Epithelial cell of proximal tubule (primary cell): ENCODE measurements at places on chromosomes 7 and 10. TPM values are rescaled to one million over a fixed set of nuclear protein-coding genes. Genes with fewer than 3 reads are reported as not detected.
A peak's percentile ranks its signal among the peaks of the same experiment; 100 is the strongest.

GRCh38 chr7:26898891-26899290 is 34.5 kb upstream of the SKAP2 start:
- no peak for DNase-seq

DNA sequence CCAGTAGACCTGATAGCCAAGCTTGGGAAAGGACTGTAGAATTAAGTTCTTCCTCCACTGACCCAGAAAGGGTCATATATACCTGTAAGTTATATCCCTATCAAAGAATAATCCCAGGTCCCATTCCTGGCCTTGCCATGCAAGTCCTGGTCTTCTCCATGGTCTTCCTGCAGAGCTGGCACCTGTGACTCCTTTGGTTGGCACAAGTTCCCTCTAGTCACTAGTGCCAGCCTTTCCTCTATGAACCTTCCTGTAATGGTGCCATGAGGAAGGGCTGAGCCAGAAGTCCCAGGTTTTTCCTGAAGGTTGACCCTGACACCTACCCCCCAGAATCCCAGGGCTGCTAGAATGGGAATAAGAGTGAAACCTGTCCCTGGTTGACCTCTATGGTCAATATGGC is 54.1 kb upstream of the UNC5B start:
- no peak for DNase-seq

The ATRNL1 gene
- total RNA-seq, result 11.7 and 12.4 TPM in 2 replicates

The INHBA gene
- 5.9 and 8.9 TPM in 2 replicates for total RNA-seq

DNA sequence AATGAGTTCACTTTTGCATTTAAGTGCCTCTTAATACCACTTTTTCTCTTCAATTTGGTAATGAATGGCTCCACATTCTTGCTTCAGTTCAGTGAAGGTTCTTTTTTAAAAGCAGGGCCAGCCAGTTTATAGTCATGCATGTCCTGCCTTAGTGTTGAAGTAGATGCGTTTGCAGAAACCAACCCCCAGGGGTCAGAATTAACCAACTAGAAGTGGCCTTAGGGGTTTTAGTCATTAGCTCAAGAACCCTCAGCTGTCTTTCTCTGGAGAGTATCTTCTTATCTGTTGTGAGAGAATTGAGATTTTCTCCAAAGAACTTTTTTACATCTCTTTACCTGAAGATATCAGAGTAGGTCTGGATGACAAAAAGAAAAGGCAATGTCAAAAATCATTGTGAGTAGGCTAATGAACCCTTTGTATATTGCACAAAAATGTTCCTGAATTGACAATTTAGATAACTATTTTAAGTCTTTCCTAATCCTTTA is 82.2 kb downstream of the PIK3CG start:
- peak; percentile 42 for DNase-seq

The FFAR4 gene
- not detected in 2 replicates for total RNA-seq

DNA sequence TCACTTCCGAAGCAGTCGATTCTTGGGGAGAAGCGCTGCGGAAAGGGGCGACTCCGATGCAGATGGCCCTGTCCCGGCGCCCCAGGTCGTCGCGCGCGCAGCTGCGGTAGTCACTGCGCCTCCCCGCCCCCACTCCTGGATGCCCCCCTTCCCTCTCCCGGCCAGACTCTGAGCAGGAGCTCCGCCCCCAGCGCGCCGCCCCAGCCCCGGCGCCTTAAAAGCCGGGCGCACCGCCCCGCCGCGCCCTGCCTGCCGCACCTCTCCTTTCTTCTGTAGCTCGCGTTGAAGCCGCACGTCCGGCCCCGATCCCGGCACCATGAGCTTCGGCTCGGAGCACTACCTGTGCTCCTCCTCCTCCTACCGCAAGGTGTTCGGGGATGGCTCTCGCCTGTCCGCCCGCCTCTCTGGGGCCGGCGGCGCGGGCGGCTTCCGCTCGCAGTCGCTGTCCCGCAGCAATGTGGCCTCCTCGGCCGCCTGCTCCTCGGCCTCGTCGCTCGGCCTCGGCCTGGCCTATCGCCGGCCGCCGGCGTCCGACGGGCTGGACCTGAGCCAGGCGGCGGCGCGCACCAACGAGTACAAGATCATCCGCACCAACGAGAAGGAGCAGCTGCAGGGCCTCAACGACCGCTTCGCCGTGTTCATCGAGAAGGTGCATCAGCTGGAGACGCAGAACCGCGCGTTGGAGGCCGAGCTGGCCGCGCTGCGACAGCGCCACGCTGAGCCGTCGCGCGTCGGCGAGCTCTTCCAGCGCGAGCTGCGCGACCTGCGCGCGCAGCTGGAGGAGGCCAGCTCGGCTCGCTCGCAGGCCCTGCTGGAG is at the start of gene INA:
Gene INA (plus strand): TSS at position 243 of the 817 bp plus-strand sequence. CDS start 74 bp downstream, at position 317.
- no peak for DNase-seq

The IFT22 gene
- 36.6 and 45.3 TPM in 2 replicates for total RNA-seq

DNA sequence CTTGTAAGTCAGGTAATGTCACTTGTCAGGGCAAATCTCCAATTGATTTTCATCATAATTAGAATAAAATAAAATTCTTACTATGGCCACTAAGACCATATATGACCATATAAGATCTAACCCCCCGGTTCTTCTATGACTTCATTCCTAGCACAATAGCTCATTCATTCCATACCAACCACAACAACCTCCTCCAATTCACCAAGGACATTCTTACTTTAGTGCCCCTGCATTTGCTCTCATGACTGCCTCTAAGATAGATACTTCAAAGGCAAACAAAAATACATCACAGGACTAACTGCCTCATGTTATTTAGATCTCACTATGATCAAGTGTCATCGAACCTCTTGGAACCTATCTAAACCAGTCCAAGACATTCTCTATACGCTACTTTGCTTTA is 90.8 kb downstream of the SNX13 start:
- DNase-seq, result no peak

DNA sequence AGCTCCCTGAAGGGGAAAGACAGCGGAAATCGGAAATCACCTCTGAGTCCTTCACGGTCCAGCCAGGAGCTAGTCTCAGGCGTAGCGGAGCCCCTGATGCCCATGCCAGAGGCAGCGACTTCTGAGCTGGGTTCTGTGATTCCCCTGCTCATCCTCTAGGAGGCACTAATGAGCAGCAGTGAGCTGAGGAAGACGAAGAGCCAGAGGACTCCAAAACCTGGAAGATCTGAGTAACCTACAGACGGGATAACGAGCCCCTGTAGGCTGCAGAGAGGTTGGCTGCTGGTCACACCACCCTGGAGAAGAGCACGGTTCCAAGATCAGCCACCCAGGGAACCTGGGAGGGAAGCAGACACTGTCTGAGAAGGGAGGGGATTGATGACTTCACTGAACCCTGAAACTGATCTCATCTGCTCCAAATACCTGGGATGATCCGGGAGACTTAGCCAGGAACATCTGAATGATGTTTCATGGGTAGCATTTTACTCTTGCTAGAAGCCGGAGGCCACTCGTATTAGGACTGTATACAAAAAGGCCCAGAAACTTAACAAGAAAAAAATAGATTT is 304.1 kb downstream of the PAXIP1 start:
- no peak for DNase-seq

- no peak for DNase-seq
Measured at GRCh38 chr7:64863021-64863420, 40.1 kb upstream of the ZNF273 start.

The ZNF503 gene
- 8.5 and 9.6 TPM in 2 replicates for total RNA-seq

The PNLIP gene
- total RNA-seq, result not detected in 2 replicates

GRCh38 chr7:16933296-16934279 is 51.8 kb upstream of the AGR3 start:
- no peak for DNase-seq

GRCh38 chr7:90236721-90237289 is 8.2 kb upstream of the CFAP69 start:
- DNase-seq, result no peak

The TAS2R41 gene
- total RNA-seq, result not detected in 2 replicates

The INMT gene
- 0.81 TPM in 1 of 2 replicates, not detected in the other for total RNA-seq

DNA sequence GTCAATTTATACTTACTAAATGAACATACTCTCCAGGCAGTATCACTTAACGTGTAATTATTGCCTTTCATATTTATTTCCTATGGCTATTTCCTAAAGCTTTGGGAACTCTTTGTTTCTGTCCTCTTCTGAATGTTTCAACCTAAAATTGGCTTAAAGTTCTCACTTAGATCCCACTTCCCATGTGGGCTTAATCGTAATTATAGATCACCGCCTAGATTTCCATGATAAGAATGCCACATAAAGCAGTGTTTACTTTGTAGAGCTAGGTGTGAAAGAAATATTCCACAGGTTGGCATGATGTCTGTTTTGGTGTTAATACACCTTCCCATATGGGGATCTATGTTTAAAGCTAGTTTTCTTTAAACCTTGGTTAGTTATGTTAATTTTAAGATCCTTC is 1.5 kb downstream of the HDAC9 start:
- no peak for DNase-seq

DNA sequence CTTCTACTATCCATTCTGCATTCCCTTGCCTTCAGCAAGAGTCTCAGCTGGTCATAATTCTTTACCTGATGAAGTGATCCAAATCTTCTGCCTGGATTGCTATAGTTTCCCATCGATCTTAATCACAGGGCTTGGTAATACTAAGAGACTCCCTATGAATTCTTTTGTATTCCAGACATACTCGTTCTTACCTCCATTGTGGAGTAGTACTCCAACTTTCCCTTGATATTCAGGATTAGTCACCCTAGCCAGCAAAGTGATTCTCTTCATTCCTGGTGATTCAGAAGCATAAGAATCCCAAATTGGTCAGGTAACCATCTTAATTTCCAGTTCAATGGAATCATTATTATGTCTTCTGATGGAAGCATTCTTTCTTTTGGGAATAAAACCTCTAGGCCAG is 96.7 kb downstream of the TWIST1 start:
- DNase-seq, result peak; percentile 10
